ENCODE measurements at places on chromosomes 13 and 19.
A peak's percentile ranks its signal among the peaks of the same experiment; 100 is the strongest.

GRCh38 chr19:56596676-56597075 is 1.6 kb downstream of the ZNF71 start:
- no peak for DNase-seq

GRCh38 chr13:48001114-48001881 is at the start of gene SUCLA2:
SUCLA2 (minus strand) TSS chr13:48001273; CDS start chr13:48001269, 4 bp downstream.
- peak; percentile 88 for DNase-seq

DNA sequence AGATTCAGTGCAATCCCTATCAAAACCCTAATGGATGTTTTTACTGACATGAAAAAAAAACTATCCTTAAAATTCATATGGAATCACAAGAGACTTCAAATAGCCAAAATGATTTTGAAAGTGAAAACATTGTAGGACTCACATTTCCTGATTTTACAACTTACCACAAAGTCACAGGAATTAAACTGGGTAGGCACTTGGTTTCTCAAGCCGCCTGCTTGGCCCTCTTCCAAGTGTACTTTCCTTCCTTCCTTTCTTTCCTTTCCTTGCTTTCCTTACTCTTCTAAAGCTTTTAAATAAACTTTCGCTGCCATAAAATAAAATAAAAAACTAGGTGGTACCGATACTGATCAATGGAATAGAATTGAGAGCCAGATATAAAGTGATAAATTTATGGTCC is 21.0 kb upstream of the CD33 start:
- DNase-seq, result no peak

GRCh38 chr19:15200553-15201364 is at the start of gene NOTCH3:
NOTCH3 (minus strand) TSS chr19:15200995; CDS start chr19:15200905, 90 bp downstream.
- no peak for DNase-seq

DNA sequence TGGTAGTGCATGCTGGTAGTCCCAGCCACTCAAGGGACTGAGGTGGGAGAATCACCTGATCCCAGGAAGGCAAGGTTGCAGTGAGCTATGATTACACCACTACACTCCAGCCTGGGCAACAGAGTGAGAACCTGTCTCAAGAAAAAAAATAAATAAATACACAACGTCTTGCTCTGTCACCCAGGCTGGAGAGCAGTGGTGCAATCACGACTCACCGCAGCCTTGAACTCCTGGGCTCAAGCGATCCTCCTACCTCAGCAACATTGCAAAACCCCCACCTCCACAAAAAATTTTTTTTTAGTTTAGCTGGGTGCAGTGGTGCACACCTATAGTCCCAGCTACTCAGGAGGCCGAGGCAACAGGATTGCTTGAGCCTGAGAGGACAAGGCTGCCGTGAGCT is 8.8 kb downstream of the TPM4 start:
- DNase-seq, result no peak

DNA sequence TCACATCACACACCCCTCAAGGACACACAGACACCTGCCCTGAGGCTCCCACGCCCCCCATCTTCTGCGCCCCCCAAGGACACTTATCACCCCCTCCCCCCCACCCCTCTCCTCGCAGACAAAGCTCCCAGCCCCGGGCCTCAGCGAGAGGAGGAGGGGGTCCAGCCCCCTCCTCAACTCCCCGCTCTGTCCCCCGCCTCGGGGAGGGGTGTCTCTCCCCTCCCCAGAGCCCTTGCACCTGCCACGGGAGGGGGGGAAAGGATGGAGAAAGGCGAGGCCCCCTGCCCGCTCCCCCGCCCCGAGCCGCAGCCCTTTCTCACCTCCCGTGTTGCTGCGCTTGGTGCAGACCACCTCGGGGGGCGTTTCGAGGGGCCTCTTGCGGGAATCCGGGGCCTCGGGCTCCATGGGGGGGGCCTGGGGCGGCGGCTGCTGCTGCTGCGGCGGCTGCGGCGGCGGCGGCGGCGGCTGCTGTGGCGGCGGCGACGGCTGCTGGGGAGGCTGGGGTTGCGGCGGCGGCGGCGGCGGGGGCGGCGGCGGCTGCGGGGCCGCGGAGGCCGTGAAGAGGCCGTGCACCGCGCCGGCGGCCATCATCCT is 621 bp downstream of the NOVA2 start:
- DNase-seq, result no peak

GRCh38 chr19:56573914-56574313 is 6.6 kb downstream of the ZNF470 start:
- DNase-seq, result no peak

DNA sequence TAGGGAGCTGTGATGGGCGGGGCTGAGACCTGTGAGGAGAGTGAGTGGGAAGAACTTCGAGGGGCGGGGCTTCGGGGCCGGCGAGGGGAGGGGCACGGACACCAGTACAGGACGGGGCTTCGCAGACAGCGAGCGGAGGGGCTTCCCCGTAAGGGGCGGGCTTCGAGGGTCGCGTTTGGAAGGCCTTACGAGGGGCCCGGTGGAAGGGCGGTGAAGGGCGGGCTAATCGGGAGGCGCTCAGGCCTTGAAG is 4.1 kb upstream of the EMP3 start:
- peak; percentile 99 for DNase-seq

- peak; percentile 66 for DNase-seq
Observed at GRCh38 chr19:1855040-1855827, 7.0 kb upstream of the REXO1 start.

DNA sequence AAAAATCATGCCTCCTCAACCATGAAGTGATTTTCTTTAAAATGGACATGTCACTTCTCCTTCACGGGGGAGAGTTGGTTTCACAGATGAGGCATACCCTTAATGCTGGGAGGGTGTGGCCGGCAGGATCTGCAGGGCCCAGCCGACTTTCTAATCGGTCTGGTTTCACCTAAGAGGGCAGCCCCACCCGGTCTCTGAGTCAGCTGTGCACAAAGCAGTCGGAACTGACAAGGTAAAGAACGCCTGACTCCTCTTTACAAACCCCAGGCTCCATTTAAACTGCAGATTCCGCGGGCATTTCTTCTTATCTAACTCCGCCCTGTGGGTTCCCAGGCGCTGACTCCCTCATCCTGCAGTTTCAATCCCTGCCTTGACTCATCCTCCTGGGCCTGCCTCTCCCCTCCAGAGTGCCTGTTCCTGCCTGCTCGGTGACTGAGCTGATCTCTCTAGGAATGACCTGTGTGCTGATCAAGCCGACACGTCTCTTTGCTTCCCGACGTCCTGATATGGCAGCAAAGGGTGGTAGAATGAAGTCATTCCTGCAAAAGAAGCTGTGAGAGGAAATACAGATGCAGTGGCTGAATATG is 63.4 kb downstream of the EFNB2 start:
- DNase-seq, result peak; percentile 40

GRCh38 chr13:74288361-74288911 is 154.2 kb upstream of the KLF12 start:
- DNase-seq, result peak; percentile 25

DNA sequence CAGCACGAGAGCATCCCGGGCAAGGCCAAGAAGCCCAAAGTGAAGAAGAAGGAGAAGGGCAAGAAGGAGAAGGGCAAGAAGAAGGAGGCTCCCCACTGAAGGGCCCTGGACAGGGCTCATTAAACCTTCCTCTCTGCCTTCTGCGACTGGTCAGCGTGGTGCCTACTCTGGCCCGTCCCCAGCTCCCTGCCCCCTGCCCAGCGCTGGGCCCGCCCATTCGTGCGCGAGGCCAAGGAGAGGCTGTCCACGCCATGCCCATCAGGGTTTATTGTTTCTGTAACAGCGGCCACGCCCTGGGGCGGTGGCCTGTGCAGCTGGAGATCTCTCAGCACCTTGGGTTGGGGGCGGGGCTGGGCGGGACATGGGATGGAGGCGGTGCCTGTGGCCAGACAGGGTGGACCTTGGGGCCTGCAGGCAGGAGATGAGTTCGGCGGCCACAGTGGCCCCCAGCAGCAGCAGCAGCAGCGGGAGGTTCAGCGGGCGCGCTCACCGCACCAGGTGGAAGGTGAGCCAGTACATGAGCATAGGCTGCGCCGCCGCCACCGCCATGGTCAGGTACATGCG is 897 bp downstream of the C19orf33 start:
- no peak for DNase-seq

GRCh38 chr13:27201661-27202060 is 30.1 kb upstream of the USP12 start:
- no peak for DNase-seq

DNA sequence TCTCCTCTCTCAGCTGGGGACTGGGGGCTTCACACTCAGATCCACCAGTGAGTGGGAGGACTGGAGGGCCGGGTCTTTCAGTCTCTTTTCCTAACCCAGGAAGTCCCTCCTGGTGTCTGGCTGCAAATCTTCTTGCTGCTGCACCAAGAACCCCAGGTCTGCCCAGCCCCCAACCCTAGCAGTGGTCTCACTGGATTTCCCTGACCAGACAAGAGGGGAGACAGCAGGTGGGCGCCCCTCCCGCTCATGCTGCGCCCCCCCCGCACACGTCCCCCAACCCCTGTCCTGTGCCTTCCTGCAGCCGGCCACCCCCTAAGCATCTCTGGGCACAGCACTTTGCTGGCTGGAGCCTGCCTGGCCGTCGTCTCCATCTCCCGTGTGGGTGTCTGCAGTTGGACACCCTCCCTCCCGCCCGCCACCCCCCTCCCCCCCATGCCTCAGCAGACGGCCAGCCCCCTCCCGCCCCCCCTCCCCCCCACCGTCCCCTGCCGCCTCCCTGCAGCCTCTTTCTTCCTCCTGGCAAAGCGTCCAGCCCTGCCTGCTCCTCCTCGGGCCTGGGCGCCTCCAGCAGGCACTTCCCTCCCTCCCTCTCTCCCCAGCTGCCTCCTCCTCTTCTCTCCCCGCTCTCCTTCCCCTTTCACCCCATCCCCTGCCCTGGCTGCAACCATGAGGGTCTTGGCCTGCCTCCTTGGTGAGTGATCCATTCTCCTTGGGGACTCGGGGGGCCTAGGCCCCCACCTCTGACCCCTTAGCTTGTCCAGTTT is at the start of gene SSC5D:
Gene SSC5D, plus strand, starts transcription at position 513 of the 764 bp plus-strand sequence. Its CDS starts 154 bp downstream, at position 667.
- DNase-seq, result peak; percentile 76

GRCh38 chr13:49497272-49497671 is 1.5 kb downstream of the PHF11 start:
- DNase-seq, result no peak

DNA sequence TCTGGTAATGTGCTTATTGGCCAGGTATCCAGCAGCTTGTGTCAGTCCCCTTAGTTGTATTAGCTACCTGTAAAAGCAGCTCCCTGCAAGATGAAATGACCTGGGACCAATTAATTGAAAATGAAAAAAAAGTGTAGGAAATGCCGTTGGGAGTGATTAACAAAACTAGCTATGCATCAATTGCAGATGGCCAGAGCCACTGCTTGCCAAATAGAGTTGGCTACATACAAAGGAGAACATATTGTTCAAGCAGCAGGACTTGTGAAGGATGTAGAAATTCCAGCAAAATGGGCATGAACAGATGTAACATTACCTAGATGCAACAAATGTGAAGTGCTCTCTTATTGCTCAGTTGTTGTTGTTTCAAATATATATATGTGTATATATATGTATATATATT is 300.5 kb downstream of the PCDH17 start:
- no peak for DNase-seq

- DNase-seq, result no peak
Observed at GRCh38 chr13:51551416-51551815, 32.8 kb upstream of the WDFY2 start.

GRCh38 chr19:15457701-15458484 is 6.5 kb downstream of the RASAL3 start:
- no peak for DNase-seq

DNA sequence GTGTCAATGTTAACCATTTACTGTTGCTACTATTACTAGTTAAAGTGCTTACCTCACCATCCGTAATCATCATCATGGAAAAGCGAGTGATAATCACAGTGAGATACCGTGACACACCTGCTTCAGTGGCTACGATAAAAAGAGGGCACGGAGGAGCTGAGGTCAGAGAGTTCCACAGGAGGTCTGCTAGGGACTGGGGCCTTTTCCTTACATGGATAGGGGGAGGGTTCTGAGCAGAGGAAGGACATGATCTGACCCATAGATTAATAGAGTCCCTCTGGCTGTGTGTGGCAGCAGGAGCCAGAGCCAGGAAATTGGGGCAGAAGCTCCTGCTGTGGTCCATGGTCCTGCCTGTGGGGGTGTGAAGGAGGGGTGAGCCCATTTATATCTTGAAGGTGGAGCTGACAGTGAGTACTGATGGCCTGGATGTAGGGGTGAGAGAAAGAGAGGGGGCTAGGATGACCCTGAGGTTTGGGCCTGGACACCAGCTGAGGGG is 136.7 kb downstream of the SIPA1L3 start:
- no peak for DNase-seq

- DNase-seq, result no peak
Observed at GRCh38 chr19:30807278-30807677, 435.1 kb downstream of the ZNF536 start.

- DNase-seq, result no peak
Observed at GRCh38 chr13:90896002-90896401, 451.5 kb upstream of the MIR17HG start.

DNA sequence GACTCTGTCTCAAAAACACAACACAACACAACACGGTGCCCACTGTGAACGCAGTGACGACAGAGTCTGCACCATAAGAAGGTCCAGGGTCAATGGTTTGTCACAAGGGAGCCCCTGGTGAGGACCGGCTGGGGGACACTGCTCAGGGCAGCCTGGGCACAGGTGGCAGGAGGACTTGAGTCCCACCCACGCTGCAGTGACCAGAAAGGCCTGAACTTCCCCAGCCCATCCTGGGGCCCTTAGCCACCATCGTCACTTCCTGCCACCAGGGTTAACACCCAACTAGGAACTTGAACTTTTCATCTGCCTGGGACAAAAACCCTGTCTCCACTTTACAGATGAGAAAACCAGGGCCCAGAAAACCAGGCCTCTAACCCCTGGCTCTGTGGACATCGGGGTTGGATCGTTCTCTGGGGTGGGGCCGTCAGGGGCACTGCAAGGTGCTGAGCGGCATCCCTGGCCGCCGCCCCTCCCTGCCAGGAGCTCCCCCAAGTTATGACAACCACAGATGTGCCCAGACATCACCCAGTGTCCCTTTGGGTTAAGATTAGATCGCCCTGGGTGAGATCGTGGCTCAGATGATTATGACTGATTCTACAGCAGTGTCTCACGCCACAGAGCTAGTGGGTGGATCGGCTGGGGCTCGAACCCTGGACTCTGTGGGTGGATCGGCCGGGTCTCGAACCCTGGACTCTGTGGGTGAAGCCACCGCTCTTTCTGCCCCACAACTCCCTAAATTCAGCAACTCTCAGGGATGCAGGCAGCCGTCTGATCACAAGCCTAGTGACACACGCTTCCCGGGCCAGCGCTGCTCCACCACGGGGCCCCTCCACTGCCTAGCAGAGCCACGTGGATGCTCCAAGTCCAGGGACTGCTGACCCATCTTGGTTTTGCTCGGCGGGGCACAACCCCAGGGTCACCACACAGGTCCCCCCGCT is 14.0 kb downstream of the MOB3A start:
- DNase-seq, result no peak
